ENCODE measurements at places on chromosomes 16 and 17. TPM values are rescaled to one million over a fixed set of nuclear protein-coding genes. Genes with fewer than 3 reads are reported as not detected.
A peak's percentile ranks its signal among the peaks of the same experiment; 100 is the strongest.

- peak; percentile 72 for DNase-seq
Observed at GRCh38 chr17:60971515-60972369, 294.1 kb downstream of the BCAS3 start.

Gene SLC25A11
- 223 TPM for polyA plus RNA-seq

Gene CDK3
- 18.5 TPM for polyA plus RNA-seq

- no peak for DNase-seq
Observed at GRCh38 chr17:62870552-62870971, 62.4 kb upstream of the MARCHF10 start.

Gene MYH3
- 0.72 TPM for polyA plus RNA-seq

- no peak for DNase-seq
Observed at GRCh38 chr17:82412535-82413520, 5.3 kb upstream of the HEXD start.

Gene ZNF423
- polyA plus RNA-seq, result 12.3 TPM

GRCh38 chr17:10621397-10621796, 35.7 kb downstream of the MYH3 start:
- no peak for DNase-seq

Gene LRRC45
- polyA plus RNA-seq, result 15.2 TPM

DNA sequence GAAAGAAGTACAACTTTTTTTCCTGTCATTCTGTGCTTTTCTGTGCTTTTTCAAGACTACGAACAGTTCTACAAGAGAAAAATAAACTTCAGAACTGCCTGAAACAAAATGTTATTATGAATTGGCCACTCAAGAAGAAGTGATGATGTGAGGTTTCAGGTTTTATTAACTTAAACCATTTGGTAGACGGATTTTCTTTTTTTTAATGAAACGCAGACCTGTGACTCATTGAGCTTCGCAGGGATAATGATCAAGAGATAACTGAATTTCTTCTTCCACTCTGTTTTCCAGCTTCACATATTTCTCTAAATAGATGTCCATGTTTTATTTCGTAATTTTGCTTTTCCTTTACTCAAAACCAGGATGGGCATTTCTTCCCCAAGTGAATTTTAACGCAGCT, 32.7 kb downstream of the AIPL1 start:
- DNase-seq, result no peak

DNA sequence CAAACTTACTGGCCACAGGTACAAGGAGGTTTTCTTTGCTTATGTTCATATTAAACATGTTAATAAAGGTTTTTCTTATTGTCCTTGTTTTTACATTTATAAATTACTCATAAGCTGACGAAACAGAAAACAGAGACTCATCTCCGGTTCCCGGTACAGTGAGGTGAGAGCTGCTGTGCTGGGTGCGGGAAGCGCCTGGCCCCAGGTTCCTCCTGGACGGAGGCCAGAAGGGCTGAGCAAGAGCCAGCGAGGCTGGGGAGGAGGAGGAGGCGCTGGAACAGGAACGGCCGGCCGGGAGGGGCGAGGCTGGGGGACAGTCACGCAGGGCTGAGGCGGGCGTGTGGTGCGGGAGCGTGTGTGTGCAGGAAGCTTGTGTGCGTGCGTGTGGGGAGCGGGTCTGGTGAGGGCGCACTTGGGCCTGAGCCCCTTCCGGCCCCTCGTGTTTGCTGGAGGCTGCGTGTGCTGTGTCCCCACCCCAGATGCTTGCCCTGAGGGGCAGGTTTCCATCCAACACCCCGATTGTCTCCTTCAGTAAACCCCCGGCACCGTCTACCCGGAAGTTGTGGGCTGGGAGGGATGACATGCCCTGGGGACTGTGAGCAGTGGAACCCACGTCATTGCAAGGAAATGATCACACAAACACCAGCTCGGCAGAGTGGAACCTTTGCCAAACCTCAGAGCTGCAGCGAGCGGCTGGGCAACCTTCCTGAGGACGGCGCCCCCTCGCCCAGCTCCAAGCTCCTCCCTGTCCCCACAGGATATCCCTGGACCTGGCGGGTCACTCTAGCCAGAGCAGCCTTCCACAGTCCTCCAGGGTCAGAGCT, 19.5 kb downstream of the CD7 start:
- DNase-seq, result no peak

Gene TBX4
- polyA plus RNA-seq, result 2.6 TPM

Gene KRT12
- not detected for polyA plus RNA-seq

GRCh38 chr16:3021449-3022207, 1.5 kb downstream of the TNFRSF12A start:
- DNase-seq, result peak; percentile 89

DNA sequence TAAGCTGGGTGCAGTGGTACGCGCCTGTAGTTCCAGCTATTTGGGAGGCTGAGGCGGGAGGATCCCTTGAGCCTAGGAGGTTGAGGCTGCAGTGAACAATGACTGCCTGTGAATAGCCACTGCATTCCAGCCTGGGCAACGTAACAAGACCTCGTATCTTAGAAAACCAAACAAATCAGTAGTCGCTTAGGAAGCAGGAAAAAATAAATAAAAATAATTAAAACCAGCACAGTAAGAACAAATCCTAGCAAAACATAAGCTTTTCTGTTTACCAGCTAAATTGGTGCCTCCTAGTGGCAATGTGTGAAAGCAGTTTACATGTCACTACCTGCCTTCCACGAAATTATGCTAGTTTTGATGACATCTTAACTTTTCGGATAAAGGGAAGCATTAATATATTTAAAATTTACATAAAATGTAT, 1.3 kb downstream of the ARMC5 start:
- DNase-seq, result peak; percentile 66

DNA sequence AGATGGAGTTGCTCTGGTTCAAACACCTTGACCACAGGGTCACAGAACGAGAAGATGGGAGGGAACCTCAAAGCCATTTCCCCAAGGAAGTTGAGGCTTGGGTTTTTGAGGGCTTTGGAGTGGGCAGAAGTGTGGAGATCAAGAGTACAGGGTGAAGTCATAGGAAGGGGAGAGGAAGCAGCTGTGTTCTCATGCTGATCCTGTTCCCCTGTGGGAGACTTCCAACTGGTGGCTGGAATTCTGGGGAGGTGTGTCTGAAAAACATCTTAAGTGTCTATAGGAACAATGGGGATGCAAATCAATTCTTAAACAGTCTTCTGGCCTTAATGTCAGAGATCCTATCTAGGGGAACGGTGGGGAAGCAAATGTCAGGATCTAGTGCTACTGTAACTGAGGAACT, 38.8 kb upstream of the HSBP1 start:
- DNase-seq, result peak; percentile 2

- DNase-seq, result no peak
Observed at GRCh38 chr17:2450016-2450650, 49.3 kb upstream of the MNT start.

GRCh38 chr16:55543472-55543871, 23.0 kb upstream of the CAPNS2 start:
- peak; percentile 63 for DNase-seq

DNA sequence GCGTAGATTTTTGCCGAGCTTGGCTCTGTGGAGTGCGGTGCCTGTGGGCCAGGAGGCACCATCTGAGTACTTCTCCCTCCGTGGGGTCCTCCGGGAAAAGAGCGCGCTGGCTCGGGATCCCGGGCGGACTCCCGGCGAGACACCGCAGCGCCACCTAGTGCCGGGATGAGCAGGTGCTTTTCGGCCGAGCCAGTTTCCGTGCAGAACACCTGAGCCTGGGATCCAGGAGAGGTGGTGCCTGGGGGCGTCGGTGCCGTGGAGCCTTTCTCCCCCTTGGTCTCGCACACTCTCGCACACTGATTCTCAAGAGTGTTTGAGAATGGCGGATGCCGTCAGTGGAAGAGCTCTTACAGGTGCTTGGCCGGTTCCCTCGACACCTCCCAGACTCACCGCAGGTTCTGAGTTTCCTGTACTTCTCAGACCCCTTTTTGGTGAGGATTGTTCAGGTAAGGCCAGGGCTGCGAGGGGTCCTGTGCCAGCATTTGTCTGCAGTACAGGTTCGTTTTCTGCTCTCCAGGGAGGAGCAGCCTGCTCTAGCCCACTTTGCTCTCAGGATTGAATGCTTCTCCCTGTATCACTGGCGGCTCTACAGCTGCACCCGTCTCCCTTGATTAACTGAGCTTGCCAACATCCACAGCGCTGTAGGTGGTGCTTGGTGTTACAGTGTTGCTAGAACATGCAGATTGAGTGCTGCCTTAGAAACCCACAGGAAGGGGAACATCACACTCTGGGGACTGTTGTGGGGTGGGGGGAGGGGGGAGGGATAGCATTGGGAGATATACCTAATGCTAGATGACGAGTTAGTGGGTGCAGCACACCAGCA, 23.3 kb downstream of the TBCD start:
- peak; percentile 74 for DNase-seq

GRCh38 chr16:48250520-48251278, 3.4 kb upstream of the ABCC11 start:
- no peak for DNase-seq

Gene SOST
- polyA plus RNA-seq, result 4.1 TPM

- no peak for DNase-seq
Observed at GRCh38 chr16:49554681-49555080, 181.1 kb downstream of the C16orf78 start.

Gene MTMR4
- polyA plus RNA-seq, result 26.0 TPM

Gene DRC3
- 2.4 TPM for polyA plus RNA-seq

Gene RAB40C
- 36.9 TPM for polyA plus RNA-seq

Gene SLC2A4
- 23.4 TPM for polyA plus RNA-seq

DNA sequence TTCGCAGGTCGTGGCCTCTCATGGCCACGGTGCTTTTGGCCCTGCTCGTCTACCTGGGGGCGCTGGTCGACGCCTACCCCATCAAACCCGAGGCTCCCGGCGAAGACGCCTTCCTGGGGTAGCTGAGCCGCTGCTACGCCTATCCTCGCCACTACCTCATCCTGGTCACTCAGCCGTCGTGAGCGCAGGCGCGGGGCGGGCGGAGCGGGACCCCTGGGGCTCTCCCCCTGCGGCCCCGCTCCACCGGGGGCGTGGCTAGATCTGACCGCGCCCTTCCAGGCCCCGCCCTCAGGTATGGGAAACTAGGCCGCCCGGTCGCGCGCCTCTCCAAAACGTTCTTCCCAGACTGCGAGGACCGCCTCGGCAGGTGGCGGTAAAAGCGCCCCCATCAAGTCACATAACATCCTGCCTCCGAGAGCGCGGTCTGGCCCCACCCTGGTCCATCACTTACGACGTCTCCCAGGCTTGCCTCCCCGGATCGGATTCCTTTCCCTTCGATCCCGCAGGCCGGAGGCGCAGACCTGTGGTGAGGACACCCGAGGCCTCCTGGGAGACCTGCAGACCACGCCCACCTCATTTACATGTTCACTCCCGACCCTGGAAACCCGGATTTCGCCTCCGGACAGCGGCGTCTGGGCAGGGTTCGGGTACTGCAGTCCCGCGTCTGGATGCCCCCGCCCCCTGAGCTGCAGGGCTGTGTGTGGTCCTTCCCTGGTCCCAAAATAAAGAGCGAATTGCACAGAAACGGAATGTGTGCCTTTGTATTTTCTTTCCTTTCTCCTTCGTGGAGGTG, 91.5 kb upstream of the TMEM97 start:
- peak; percentile 84 for DNase-seq

Gene GPR179
- not detected for polyA plus RNA-seq

DNA sequence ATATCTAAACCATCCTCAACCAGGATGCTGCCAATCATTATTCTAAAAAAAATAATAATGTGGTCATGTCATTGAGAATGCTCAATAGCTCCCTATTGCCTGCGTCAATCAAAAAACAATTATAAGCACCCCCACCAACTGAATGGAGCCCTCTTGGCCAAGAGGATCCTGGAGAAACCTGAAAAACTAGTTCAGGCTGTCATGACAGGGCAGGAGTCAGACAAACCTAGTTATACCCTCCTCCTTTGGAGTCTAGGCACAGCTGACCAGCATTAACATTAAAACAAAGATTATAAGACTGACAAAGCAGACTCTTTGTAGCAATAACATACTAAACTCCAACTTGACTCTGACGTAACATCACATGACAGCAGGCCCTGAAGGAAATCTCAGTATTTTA, 119.2 kb upstream of the CCL2 start:
- DNase-seq, result no peak
